ENCODE measurements at places on chromosomes 7 and 10.

DNA sequence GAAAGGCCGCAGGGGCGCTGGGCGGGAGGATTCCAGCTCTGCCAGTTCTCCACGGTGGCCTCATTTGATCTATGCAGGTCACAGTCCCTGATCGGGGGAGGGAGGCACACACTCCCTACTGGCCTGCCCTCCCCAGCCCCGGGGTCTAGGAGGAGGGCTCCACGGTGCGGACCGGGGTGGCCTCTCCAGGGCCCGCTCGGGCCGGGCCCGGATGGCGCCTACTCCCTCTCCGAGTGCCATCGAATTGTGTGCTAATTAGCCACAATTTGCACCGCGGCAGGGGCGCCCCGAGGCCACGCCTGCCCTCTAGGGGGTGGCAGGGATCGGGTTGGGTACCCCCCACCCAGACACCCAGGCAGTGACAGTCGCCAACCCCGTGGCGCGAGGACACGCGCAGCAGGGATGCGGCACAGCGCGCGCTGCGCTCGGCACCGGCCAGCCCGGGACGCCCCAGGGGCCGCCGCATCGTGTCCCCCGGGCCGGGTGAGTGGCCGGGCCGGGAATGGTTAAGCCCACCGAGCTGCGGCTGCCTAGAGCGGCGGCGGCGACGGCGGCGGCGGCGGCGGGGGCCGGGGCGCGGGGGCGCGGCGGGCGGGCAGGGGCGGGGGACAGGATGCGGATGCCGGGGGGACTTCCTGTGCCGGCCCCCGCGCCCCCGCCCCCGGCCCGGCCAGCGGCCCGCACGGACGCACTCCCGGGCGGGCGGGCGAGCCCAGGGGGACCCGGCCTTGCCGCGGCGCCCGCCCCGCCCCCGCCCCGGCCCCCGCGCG lies at the start of gene ZNF853:
Gene ZNF853, plus strand, starts transcription at position 658 of the 770 bp plus-strand sequence. CDS start 565 bp downstream, outside the sequence.
- DNase-seq: no peak

DNA sequence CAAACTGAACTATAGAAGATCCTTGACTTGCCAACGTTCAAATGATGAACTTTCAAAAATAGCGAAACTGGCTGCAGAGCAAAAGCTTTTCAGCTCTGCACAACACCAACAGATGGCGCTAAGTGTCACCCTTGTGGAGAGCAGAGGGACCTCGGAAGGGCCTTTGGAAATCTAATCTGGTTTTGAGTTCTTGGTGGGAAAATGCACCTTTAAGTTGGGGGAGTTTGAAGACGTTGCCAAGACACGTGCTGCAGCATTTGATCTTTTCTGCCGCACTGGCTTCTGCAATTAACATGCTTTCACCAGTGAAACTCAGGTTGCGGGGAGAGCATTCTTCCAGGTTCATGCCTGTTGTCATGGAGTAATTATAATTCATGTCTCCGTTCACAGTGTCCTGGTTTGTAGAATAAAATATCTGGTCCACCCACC lies 26.3 kb upstream of the WDR11 start:
- DNase-seq: no peak

DNA sequence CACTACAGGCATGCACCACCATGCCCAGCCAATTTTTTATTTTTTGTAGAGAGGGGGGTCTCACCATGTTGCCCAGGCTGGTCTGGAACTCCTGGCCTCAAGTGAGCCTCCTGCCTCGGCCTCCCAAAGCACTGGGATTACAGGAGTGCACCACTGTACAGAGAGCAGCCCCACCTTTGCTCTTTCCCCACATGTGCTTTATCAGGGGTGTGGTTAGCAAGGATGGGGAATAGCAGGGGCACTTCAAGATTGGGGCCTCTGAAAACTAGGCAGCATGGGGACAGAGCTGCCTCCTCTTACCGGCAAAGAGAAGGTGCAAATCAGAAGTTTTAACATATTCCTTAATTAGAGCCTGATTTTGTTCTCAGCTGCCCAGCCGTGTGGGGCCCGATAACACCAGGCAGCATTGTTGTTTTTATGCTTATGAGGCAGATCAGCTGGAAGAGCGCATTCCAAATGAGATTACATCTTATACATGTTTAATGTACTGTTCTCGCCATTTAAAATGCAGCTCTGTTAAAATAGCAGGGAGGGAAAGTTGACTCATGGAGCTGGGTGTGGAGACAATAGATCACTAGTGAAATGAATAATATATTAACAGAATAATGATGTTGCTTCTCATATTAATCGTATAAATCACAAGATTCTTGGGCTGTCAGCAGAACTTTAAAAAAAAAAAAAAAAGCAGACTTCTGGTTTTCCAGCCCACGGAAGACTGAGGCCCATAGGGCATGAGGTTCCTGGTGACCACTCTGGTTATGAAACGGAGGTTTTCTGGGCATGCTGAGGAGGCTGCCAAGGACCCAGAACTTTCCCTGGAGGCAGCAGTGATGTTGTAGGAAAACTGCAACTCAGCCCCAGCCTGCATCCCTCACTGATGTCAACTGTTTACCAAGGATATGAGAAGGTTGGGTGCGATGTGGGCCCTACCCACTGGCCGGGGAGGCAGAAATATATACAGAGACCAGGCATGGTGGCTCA lies 62.5 kb downstream of the TMEM130 start:
- no peak for DNase-seq

DNA sequence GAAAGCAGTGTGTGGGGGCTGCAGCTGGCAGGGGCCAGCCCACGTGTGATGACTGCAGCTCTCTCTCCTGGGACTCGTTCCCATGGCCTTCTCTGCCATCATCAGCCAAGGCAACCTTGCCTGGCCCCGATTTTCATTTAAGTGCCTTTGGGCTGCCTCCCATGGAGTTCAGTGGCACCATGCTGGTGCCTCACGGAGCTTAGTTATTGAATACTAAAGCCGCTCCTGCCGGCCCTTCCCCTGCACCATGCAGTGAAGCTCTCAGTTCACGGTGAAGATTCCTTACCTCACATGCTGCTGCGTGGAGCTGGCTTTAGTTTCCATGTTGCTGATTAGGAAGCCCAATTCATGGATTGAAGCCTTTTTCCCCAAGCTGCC lies 141.5 kb upstream of the EEPD1 start:
- no peak for DNase-seq

DNA sequence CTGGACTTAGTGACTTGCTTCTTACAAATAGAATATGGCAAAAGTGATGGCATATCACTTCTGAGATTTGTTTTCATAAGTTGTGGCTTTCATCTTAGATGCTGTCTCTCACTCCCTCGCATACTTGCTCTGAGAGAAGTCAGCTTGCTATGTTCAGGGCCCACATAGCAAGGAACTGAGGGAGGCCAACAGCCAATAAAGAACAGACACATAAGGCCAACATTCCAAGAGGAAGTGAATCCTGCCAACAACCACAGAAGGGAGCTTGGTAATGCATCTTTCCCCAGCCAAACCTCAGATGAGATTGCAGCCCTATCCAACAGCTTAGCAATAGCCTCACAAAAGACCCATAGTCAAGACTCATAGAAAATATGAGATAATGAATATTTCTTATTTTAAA lies 39.2 kb upstream of the DMTF1 start:
- DNase-seq: no peak

DNA sequence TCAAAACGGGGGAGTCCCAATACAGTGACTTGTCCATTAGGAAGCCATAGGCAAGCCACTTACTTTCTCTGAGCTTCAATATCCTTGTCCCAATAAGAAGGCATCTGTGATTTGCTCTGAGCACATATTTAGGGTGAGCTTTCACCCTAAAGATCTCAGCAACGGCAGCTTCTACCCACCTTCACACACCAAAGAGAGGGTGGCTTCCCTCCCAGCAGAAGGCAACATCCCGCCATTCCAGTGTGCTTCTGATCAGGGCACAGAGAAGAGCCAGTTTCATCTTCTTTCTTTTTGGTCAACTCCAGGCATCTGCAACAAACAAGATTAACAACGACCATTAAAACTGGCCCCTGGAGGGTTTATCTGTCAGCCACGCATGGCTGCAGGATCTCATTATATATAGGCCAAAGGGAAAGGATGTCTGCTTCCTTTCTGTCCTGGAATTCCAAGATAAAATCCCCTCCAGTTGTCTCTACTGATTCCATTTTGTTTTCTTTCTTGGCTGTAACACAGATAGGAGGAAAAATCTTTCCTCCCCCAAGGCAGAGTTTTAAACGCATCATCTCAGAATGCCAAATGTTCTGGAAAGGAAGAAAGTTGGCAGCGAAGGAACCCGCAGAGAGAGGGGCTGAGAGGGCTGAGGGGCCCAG lies 491 bp upstream of the SH2D4B start:
- DNase-seq: no peak
